ENCODE measurements at places on chromosomes 11 and 22.

- no peak for DNase-seq
Observed at GRCh38 chr11:29486301-29486700, 530.5 kb downstream of the KCNA4 start.

GRCh38 chr11:117766576-117766975 is 30.4 kb downstream of the DSCAML1 start:
- DNase-seq, result no peak

GRCh38 chr22:35523167-35523947 is 17.3 kb upstream of the RASD2 start:
- no peak for DNase-seq

GRCh38 chr11:96332126-96332771 is 10.7 kb downstream of the MAML2 start:
- no peak for DNase-seq

DNA sequence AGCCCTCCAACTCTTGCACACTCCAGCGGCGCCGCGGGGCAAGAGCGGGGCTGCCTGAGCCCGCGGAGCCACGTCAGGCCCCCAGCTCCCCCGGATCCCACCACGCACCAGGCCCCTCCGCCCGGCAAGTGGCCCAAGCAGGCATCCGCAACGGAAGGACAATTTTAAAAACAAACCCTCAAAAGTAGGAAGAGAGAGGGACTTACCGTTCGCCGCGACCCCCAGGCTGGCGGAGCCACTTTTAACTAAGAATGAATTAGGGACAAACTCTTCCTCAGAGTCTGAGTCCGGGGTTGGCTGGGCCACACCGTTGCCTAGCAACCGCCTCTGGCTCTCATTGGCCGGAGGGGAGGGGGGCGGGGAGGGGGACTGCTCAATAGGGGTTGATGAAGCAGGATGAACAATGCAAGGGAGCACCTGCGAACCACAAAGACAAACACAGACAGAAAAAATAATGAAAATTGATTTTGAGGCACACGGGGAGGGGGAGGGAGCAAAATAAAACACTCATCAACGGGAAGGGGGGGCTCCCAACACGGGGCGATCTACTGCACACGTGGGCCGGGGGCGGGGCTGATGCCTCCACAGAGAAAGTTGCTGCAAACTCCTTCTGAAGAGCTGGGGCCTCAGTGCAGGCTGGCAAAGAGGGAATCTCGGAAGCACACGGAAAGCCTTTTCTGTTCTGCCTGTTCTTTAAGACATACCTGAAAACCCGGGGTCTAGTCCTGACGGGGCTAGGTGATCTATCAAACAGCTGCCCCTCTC is 387.5 kb upstream of the NARS2 start:
- DNase-seq, result peak; percentile 32

GRCh38 chr11:133964356-133964755 is 7.6 kb upstream of the IGSF9B start:
- no peak for DNase-seq

DNA sequence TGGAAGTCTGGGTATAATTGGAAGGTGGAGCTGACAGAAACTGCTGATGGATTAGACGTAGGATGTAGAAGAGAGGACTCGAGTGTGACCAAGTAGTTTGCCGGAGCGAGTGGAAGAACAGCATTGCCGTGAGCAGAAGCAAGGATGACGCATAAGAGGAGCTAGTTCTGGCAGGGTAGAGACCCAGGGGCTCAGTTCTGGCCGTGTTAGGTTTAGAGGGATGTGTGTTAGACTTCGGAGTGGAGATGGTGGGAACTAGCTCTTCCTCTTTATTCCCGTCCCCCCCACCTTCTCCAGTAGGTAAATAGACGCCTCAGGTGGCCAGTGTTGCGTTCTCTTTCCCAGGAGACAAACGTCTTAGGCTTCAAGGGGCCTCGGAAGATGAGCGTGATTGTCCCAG is 19.1 kb downstream of the TUB start:
- DNase-seq, result no peak
